ENCODE measurements at places on chromosomes 1 and 21. TPM values are rescaled to one million over a fixed set of nuclear protein-coding genes. Genes with fewer than 3 reads are reported as not detected.

The SGIP1 gene
- 4.2 TPM for total RNA-seq

The POU3F1 gene
- total RNA-seq: 0.19 TPM

The SPRR1B gene
- total RNA-seq: not detected

The FOXD2 gene
- total RNA-seq: 0.13 TPM

The AGMAT gene
- 0.58 TPM for total RNA-seq

DNA sequence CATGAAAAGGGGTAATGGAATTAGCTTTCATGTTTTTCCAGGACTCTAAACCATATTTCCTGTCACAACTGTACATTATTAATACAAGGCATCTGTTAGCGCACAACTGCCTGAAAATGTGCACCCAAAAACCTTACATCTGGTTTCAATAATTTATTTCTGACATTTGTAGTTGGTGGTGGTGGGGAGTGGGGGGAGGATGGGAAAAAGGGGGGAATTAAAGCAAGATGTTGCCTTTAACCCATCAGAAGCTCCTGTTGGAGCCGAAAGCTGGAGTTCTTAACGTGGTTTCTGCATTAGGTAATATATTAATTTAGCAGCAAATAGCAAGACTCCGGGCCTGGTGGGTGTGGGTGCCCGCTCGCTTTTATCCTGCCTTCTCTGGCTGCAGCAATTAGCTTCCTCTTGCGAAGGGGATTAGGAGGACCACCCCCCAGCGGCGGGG lies 36.9 kb upstream of the HHAT start:
- no peak for DNase-seq

The COL9A2 gene
- total RNA-seq: 0.48 TPM

DNA sequence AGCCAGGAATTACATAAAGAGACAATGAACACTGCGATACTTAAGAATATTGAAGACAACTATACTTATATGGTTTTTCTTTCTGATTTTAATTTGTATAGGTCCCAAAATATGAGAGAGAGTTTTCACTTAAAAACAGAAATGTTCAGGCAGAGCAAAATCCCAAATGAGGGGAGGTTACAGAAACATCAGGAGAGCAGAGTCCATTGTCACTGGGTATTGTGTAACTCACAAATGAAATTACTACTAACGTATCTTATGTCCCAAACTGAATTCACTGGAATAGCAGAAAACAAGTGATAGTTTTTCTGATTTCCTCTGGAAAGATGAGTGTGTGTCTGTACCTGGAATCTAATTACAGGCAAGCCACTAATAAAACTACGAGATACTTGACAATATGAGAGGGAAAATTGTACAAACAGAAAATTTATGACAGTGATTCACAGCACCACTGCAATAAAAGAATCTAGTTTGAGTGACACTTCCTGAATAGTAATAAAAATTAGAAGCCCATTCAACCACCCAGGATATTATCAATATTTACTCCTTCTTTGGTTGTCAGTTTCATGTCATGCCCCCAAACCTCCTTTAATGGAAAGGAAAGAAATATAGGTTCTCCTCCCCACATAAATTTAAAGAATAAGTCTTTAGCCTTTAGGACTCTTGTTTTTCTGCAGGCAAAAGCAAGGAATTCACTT lies 522.6 kb downstream of the ADGRL2 start:
- DNase-seq: no peak

The PLA2G2C gene
- total RNA-seq: 0.74 TPM

- no peak for DNase-seq
Observed at GRCh38 chr1:115107516-115108260, 18.4 kb upstream of the TSPAN2 start.

Measured in mesenteric fat pad (tissue), 1 donor.